ENCODE measurements at places on chromosomes 16 and 17.

- no peak for DNase-seq
Measured at GRCh38 chr16:5925850-5926249, 828.3 kb upstream of the EEF2KMT start.

GRCh38 chr17:17042851-17043460, 699 bp downstream of the MPRIP start:
- DNase-seq = no peak

DNA sequence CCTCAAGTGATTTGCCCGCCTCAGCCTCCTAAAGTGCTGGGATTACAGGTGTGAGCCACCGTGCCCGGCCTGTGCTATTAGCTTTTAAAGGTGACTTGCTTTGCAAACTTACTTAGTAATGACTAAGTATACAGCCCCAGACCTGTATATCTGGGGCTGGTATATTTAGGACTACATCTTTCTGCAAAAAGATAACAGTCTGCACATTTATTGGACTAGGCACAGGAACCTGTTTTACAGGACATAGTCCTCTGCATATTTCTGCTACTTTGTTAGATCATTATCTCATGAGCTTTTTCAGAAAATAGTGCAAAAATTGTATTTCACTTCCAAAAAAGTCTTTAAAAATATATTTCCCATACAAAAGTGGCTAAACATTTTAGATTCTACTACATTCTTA, 1.3 kb downstream of the KRT24 start:
- no peak for DNase-seq

DNA sequence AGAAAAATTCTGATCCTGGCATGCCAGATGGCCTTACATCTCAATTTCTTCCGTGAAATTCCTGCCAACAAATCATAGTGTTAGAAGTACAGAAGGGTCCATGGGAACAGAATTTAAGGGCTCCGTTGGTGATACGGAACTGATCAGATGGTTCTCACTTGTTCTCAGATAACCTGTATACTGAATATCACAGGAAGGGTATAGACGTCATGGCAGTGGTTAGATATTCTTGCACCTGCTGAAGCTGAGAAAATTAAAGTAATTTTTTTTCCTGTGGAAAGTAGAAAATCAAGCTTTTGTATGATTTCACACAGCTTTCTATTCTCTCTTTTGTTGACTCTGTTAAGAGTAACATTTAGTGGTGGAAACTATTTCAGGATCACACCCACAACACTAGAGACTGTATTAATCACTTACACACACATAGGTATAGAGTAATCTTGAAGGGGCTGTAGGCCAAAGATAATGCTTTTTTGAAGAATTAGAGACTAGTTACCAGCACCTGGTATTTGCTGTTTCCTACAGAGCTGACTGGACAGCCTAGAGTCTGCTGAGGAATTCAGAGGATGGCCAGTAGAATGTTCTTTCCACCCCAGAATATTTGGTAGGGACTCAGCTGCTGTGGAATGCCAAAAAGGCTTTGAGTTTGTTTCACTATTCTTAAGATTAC, 7.5 kb downstream of the TENT4B start:
- no peak for DNase-seq

DNA sequence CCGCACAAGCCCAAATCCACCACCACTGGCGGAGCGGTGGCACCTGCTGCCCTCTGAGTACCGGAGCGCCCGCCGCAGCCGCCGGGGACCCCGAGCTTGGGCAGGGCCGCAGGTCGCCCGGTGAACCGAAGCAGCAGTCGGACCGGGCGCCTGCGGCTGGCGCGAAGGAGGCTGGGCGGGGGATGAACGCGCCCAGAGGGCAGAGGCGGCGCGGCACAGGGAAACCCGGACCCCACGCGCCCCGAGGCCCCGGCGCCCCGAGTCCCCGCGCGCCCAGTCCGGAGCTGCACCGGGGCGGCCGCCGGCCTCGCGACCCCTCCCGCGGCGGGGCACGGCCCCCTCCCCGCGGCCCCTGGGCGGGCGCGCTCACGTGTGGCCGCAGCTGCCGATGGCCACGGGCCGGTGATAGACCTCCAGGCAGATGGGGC, 393 bp downstream of the RNF166 start:
- no peak for DNase-seq

GRCh38 chr16:4376893-4377572, 5.4 kb downstream of the VASN start:
- no peak for DNase-seq

DNA sequence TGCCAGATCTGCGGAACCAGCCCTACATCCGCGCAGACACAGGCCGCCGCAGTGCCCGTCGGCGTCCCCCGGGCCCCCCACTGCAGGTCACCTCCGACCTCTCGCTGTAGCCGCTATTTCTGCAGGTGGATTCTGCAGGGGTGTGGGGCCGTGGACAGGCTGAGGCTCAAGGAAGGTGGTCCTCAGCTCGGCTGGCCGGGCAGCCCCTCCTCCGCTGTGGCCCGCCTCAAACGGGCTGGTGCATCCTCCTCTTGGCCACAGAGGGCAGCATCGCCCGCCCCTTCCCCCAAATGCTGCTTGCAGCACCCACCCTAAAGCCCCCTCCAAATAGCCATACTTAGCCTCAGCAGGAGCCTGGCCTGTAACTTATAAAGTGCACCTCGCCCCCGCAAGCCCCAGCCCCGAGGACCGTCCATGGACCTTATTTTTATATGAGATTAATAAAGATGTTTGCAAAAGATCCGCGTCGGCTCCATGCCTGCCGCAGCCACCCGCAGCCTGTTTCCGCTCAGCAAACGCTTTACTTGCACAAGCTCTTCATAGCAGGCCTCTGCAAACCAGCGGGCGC, 14.9 kb downstream of the SPATA32 start:
- no peak for DNase-seq
